ENCODE measurements at places on chromosomes 5 and 9.
A peak's percentile ranks its signal among the peaks of the same experiment; 100 is the strongest.

GRCh38 chr9:126147186-126147935 is 179.3 kb upstream of the MVB12B start:
- DNase-seq = no peak

DNA sequence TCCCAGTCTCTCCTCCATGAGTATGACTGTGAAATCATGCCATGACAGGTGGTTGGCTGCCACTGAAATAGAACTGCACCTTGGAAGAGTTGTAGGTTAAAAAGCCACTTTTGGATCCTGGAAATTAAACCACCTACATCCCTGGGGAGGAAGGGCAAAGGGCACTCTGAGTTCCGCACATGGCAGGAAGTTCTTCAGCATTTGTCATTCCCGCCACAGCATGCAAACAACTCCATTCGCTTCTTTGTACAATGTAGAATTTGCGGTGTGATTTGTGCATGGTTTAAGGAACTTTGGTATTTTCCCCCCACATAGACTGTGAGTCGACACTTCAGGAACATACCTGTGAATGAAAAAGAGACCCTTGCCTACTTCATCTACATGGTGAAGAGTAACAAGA is 9.8 kb downstream of the SAP30L start:
- no peak for DNase-seq

GRCh38 chr5:108917596-108917995 is 169.9 kb downstream of the FER start:
- no peak for DNase-seq

GRCh38 chr9:137168904-137169856 is 671 bp downstream of the LRRC26 start:
- peak; percentile 62 for DNase-seq

- peak; percentile 81 for DNase-seq
Measured at GRCh38 chr9:92808726-92809451, 44.3 kb upstream of the BICD2 start.

DNA sequence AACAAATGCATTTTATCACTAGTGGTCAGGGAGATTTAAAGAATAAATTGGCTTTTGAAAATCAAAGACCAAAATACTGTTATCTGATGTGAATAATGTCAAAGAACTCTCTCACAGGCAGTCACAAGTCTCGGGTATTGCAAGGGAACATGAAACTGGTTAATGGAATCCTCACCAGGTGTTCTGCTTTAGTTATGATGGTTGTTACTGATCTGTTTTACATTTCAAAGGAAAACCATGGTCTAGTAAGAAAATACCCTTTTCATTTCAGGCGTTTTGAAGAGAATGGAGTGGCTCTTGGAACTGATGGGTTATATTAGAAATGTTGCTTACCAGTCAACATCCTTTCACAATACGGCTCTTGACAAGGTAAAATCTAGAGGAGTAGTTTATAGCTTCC is 43.4 kb downstream of the HACD4 start:
- no peak for DNase-seq

DNA sequence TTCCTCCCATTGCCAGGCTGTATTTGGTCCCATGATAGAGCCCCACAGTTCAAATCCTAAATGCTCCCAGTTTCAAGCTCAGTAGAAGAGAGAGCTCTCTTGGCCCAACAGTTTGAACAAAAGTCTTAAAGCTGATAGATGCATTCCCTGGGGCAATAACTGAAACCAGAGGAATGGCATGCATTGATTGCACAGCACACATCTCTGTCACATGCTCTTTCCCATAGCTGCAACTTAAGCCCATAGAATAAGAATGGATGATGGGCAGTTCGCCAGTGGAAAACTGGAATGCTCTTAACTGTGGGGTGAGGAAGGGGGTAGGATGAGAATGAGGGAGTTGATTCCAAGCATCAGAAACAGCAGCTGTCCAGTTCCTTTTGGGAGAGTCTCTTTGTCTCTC is 1942.4 kb upstream of the WWC1 start:
- peak; percentile 65 for DNase-seq

DNA sequence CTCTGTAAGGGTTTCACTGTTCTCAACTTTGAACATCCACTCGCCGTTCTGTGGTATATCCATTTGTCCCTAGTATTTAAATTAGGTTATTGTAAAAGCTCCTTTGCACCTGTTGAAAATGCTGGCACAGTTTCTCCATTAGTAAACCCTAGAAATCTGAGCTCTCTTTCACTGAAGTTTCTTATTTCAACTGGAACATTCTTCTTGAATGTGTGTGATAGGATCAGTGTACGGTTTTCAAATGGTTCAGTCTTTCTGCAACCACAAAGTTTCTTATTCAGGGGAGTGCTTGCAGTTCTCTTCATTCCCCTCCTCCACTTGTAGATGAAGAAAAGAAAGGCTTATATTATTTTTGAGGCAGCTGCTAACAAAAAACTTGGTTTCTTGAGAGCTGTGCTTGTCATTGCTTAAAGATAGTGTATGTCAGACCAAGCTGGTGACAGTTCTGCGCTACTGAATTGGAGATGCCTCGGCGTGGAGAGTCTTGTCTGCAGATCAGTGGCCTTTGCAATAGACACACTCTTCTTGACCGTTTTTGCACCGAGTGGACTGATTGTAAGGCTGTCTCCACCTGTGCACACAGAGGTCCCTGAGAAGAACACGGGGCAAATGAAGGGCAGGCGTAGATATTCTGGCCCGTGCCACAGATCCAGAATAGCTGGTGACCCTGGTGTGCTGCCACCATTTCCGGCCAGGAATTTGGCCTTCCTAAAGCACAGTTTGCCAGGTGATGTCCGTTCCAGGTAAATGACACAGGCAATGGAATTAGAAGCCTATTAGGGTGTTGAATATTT is 102.2 kb downstream of the TRIO start:
- peak; percentile 60 for DNase-seq

DNA sequence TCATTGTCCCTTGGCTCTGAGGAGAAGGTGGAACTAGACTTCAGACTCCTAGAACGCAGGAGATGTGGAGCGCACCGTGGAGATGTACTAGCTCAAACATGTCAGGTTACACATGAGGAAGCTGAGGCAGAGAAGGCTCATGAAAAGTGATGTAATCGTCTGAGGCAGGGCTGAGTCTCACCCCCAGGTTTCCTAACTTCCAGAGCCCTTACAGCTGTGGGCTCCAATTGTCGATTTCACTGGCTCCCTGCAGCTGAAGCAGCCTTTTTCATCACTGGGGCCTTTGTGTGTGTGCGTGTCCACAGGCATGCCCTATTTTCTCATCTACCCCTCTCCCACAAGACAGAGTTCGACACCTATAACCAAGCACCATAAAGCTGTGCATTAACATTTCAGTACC is 370.6 kb downstream of the NTRK2 start:
- no peak for DNase-seq

DNA sequence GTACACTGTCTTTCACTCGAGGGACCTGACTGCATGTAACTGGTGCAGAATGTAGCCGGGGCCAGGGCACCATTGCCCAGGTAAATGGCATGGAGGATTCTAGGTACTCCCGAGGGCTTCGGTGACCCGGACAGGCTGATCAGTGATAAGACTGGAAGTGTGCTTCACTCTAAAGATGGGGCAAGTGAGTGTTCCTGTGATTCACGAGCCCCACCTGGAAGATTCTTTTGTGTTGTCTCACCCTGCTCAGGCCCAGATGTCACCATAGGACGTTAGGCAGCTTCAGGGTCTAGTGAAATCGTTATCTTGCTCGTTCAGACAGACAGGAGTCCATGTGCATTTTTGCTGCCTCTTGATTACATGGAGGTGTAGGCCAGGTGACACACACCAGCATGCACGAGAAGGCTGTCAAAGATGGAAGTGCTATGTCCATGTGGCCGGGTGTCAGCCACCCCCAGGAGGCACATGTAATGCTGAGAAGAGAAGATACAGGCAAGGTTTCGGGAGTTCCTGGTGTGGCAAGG is 73.9 kb downstream of the WNK2 start:
- DNase-seq = no peak

- DNase-seq = no peak
Measured at GRCh38 chr5:67235399-67236110, 39.0 kb upstream of the CD180 start.

GRCh38 chr5:136764601-136765000 is 399.3 kb upstream of the TRPC7 start:
- no peak for DNase-seq

DNA sequence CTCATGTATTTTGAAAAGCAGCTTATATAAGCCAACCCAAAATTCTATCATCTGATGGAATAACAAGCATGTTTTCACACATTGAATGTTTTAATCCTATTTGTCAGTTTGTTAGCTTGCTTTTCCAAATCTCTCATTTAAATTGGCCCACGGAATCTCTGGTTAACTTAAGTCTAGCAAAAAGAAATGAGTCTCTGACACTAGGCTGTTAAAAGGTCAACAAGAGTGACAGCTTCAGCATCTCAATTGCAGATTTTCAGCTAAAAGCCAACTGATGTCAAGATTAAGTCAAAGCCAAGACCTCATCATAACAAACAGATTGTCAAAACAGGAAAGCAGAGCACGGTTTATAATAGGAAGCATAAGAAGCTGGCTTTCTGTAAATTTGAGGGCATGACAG is 49.4 kb upstream of the CDH9 start:
- no peak for DNase-seq

- DNase-seq = no peak
Measured at GRCh38 chr5:118653183-118653582, 335.2 kb downstream of the DTWD2 start.

DNA sequence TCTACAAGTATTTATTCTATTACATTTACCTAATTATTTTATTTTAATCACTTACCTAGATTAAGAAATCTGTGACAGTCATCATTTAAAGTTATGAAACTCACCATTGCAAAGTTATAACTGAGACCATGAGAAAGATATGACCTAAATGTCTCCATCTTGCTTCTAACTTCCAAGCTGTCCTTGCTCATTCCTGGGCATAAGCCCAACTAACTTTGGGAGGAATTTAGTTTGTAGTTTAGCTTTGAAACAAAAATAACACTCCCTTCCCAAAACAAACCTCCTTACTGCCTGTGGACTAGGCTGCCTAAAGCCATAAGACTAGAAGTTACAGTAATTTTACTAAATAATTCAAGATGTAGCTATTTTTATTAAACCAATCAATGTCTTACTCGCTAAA is 195.6 kb upstream of the RAI14 start:
- no peak for DNase-seq

DNA sequence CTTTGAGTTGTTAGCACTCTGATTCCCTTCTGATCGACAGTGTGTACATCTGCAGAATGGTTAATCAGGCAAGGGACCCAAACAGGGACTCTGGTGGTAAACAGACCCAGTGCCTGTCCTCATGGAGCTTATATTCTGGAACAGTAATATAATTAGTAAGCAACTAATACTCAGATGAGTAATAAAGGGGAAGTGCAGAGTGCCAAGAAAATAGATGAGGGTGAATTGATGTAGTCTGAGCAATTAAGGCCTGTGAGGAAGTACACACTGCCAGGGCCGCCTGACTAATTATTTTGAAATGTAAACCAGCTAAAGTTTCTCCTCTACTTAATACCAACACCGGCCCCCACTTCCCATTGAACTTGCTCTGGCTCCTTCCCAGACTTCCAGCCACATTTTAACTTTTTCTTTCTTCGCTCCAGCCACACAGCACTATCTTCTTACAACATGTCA is 4.2 kb downstream of the DHX29 start:
- no peak for DNase-seq

DNA sequence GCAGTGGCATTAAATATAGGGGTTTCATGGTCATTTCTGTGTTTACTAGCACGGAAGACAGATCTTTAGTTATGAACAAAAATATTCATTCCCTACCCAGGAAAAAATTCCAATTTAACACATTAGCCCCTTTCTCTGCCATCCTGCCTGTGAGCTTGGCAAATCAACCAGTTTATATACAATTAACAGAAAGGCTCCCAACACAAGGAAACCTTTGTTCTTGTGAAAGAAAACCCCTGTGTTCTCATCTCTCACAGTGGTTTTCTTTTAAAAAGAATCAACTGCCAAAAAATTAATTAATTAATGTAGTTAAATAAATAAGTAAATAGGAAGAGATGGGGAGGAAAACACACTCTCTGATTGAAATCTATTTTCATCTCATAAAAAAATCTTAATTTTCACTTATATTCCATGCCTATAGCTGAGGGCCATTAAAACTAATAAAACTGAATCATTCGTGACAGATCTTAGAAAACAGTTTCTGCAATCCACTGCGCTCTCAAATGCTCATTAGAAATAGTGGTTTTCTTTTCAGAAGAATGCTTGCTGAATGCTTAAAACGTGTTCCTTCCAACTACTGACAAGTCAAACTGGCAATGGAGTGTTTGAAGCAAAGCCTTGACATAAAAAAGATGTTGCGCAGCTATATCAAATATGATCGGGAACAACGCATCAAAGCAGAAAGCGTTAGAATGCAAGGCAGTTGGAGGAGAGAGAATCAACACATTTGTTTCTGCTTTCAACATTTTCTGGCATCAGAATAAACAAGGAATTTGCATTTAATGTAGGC is 387.7 kb downstream of the TLR4 start:
- DNase-seq = peak; percentile 2

DNA sequence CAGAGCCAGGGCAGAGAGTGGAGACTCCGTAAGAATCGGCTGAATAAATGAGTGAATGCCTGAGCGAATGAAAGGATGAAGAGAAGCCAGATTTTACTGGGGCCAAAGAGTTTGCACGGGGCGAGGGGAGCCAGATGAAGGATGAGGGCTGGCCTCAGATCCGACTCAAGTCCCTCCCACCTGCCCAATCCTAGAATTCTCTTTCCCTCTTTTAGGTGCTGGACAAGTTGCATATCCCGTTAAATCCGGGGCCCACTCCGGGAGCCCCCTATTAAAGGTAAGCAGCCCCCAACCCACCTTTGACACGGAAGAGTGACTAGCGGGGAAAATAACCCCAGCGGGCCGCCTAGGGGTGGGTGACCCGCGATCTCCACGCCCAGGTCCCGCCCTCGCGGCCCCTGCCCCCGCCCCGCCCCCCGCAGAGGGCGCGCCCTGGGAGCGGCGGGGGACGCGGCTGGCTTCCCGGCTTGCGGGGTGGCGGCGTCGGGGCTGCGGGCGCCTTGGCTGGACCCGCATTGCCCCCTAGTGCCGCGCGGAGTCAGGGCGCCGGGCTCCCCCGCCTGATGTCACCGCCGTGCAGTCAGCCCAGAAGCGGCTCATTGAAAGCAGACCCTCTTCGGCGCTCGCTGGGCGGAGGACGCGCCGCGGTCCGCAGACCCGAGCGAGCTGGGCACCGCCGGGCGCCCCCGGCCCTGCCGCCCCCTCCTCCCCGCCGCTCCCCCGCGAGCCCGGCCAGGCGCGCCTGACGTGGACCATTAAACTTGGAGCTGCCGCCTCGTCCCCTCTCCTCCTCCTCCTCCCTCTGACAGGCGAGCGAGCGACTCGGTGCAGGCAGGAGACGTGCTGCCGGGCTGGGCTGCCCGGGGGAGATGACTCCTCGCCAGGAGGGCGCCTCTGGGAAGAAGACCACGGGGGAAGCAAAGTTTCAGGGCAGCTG is at the start of gene ADRA1B:
Gene ADRA1B (plus strand): TSS at position 579 of the 937 bp plus-strand sequence. CDS start 424 bp downstream, outside the sequence.
- peak; percentile 85 for DNase-seq
